Aorta (tissue), 5 donors: ENCODE measurements at places on chromosomes 12 and 14. TPM values are rescaled to one million over a fixed set of nuclear protein-coding genes. Genes with fewer than 3 reads are reported as not detected.

Gene RNASE2
- 5.8 TPM for total RNA-seq

DNA sequence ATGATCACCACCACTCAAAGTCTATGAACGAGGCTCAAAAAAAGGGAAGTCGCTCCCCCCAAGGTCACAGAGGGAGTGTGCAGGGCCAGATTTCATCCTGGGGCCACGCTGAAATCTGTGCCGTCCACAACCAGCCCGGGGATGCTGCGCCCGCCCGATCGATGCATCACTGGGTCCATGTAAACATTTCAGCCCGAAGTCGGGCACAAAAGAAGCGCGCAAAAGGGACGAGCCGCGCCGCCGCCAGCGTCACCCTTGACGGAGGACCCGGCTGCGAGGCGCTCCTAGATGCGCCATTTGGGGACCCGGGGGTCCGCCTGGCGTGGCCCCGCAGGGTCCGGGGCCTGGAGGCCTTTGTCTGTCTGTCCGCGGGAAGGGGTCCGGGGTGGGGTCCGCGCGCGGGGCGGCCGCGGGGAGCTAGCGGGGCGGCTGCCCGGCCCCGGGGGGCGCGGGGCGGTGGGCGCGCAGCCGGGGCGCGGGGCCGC lies 503 bp downstream of the FBXO21 start:
- H3K4me1 ChIP-seq, result no peaks in the 10 kb centered on the region
- H3K27me3 ChIP-seq, result no peaks in the 10 kb centered on the region
- H3K36me3 ChIP-seq, result no peaks in the 10 kb centered on the region

- H3K4me1 ChIP-seq, result no peaks in the 10 kb centered on the region
- no peak overlapping the region for H3K27ac ChIP-seq
- peaks cover 9% of the 10 kb centered on the region for H3K36me3 ChIP-seq
Observed at GRCh38 chr12:55688716-55689655, 18.7 kb downstream of the ITGA7 start.

- no peak for DNase-seq
- no peak overlapping the region for H3K4me3 ChIP-seq
- no peaks in the 10 kb centered on the region for H3K4me1 ChIP-seq
- H3K36me3 ChIP-seq, result no peaks in the 10 kb centered on the region
- H3K27me3 ChIP-seq, result no peaks in the 10 kb centered on the region
Observed at GRCh38 chr12:84702001-84702400, 210.6 kb downstream of the SLC6A15 start.

GRCh38 chr12:18250313-18250916 lies 10.9 kb upstream of the PIK3C2G start:
- H3K27me3 ChIP-seq, result no peaks in the 10 kb centered on the region
- H3K36me3 ChIP-seq, result no peaks in the 10 kb centered on the region
- no peak overlapping the region for H3K4me3 ChIP-seq
- no peak for DNase-seq
- H3K4me1 ChIP-seq, result no peaks in the 10 kb centered on the region
- no peak overlapping the region for H3K27ac ChIP-seq

DNA sequence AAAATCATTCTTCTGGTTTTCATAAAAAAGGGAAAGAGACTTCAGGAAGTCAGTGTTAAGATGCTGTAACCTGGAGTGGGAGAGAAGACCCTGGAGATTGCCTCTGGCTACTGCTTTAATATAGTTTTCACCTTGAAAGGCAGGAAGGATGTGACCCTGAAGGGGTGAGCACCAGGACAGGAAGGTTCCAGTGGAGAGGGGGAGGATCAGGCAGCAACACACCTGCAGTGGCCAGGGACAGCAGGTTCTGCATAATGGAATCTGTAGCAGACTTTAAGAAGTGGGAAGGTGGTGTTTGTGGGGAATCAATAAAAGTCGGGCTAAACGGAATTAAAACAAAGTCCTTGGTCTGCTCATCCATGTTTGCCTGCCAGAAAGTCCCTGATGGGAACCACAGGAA lies 6.3 kb upstream of the HEATR5A start:
- H3K4me1 ChIP-seq, result no peaks in the 10 kb centered on the region
- no peak for DNase-seq
- H3K27me3 ChIP-seq, result no peaks in the 10 kb centered on the region
- H3K36me3 ChIP-seq, result no peaks in the 10 kb centered on the region
- H3K27ac ChIP-seq, result no peak overlapping the region
- no peak overlapping the region for H3K4me3 ChIP-seq

GRCh38 chr14:98321841-98322240 lies 950.2 kb downstream of the BCL11B start:
- DNase-seq, result no peak
- H3K4me3 ChIP-seq, result no peak overlapping the region
- H3K27me3 ChIP-seq, result no peaks in the 10 kb centered on the region
- H3K27ac ChIP-seq, result no peak overlapping the region

GRCh38 chr14:30450631-30451545 lies 108.1 kb upstream of the G2E3 start:
- no peaks in the 10 kb centered on the region for H3K27me3 ChIP-seq
- no peak overlapping the region for H3K27ac ChIP-seq
- no peaks in the 10 kb centered on the region for H3K36me3 ChIP-seq
- H3K4me1 ChIP-seq, result no peaks in the 10 kb centered on the region
- no peak overlapping the region for H3K4me3 ChIP-seq
- DNase-seq, result no peak

DNA sequence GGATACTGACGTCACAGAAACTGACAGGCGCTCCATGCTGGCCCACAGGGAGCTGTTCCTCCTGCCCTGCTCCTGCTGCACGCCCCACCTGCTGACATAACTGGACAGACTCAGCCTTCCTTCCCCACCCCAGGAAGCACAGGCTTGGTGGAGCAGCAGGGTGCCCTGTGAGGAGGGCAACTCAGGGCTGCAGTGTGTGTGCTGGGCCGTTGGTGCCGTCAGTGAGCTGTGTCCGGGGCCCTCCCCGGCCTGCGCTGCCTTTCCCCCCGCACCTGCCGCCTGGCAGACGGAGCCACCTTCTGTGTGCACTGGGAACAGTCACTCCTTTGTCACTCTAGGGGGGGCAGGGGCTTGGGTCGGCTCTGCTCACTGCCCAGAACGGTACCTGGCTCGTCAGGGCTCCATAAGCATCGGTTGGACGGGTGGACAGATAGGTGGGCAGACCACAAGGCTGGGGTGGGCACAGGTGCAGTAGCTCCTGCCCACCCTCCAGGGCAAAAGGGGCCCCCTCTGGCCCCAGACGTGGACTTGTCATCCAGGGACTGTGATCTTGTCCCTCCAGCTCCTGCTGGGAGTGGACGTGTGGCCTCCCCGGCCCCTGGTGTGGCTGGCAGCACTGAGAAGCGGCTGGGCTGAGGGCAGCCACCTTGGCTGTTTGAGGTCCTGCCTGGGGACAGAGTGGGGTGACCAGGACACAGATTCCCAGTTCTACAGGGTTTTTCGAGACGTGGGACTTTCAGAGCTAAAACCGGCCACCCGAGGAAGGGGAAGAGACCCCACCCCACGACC lies 32.8 kb downstream of the FBRSL1 start:
- no peak overlapping the region for H3K4me3 ChIP-seq
- H3K27ac ChIP-seq, result no peak overlapping the region
- no peaks in the 10 kb centered on the region for H3K4me1 ChIP-seq
- DNase-seq, result no peak

- H3K27ac ChIP-seq, result no peak overlapping the region
- no peaks in the 10 kb centered on the region for H3K27me3 ChIP-seq
- no peaks in the 10 kb centered on the region for H3K4me1 ChIP-seq
- no peaks in the 10 kb centered on the region for H3K36me3 ChIP-seq
Observed at GRCh38 chr14:106493962-106494823, 967.8 kb downstream of the TMEM121 start.

DNA sequence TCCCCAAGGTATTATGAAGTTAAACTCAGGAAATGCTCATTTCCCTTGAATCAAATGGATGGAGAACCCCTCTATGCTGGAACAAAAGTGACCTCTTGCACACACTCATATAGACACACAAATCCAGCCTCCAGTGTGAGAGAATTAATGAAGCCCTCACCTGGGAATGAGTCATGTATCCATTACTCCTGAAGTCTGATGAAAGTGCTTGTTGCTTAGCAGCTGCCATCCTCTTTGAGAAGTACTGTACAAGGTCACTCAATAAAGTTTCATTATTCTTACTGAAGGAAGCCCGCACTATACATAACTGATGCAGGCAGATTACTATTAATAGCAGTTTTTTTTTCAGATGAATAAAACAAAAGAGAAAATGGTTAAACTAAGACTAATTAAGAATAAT lies 102.3 kb downstream of the RERG start:
- no peak overlapping the region for H3K4me3 ChIP-seq
- no peak overlapping the region for H3K27ac ChIP-seq
- H3K36me3 ChIP-seq, result no peaks in the 10 kb centered on the region
- H3K4me1 ChIP-seq, result peaks cover 2% of the 10 kb centered on the region

GRCh38 chr12:107519906-107520859 lies 165.4 kb upstream of the PWP1 start:
- no peaks in the 10 kb centered on the region for H3K36me3 ChIP-seq
- no peak overlapping the region for H3K27ac ChIP-seq
- DNase-seq, result no peak
- no peaks in the 10 kb centered on the region for H3K4me1 ChIP-seq

DNA sequence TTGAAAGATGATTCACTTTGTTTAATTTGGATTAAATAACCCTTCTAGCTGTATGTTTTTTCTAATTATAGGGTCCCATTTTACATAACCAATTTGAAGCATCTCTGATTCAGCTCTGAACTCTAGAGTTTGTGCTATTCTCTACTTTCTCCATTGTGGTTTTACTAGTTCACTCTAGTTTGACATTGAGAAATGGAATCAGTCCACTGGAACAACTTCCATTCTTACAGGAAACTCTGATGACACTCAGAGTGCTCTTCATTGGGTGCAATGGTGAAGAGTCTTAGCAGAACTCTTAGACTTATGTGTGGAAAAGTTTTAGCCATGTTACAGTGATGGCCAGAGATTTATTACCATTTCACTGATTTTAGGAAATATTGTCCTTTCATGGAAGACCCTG lies 140.7 kb downstream of the DYRK2 start:
- DNase-seq, result no peak
- H3K27me3 ChIP-seq, result no peaks in the 10 kb centered on the region
- no peaks in the 10 kb centered on the region for H3K36me3 ChIP-seq
- H3K4me1 ChIP-seq, result no peaks in the 10 kb centered on the region

DNA sequence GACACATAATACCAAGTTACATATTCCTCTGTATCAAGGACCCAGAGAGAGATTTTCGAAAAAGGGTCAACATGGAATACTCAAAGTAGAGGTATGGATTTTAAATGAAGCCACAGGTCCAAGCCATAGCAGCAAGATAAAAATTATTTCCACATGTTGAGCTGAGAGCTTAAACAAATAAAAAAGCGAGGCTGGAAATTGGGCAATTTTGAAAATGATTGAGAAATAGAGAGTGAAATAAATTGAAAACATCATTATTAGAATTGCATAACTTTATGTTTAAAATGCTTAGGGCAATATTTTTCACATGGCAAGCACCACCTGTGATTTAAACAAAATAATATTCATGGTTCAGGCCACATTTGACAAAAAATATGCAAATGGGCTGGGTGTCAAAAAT lies 1251.0 kb upstream of the USP15 start:
- no peak for DNase-seq
- no peaks in the 10 kb centered on the region for H3K36me3 ChIP-seq
- no peaks in the 10 kb centered on the region for H3K4me1 ChIP-seq
- no peaks in the 10 kb centered on the region for H3K27me3 ChIP-seq

GRCh38 chr14:62118461-62118860 lies 356.2 kb downstream of the SNAPC1 start:
- H3K27me3 ChIP-seq, result no peaks in the 10 kb centered on the region
- no peak for DNase-seq

- H3K27ac ChIP-seq, result no peak overlapping the region
- H3K4me1 ChIP-seq, result no peaks in the 10 kb centered on the region
- no peaks in the 10 kb centered on the region for H3K36me3 ChIP-seq
Observed at GRCh38 chr14:59055439-59056045, 132.9 kb upstream of the DAAM1 start.

DNA sequence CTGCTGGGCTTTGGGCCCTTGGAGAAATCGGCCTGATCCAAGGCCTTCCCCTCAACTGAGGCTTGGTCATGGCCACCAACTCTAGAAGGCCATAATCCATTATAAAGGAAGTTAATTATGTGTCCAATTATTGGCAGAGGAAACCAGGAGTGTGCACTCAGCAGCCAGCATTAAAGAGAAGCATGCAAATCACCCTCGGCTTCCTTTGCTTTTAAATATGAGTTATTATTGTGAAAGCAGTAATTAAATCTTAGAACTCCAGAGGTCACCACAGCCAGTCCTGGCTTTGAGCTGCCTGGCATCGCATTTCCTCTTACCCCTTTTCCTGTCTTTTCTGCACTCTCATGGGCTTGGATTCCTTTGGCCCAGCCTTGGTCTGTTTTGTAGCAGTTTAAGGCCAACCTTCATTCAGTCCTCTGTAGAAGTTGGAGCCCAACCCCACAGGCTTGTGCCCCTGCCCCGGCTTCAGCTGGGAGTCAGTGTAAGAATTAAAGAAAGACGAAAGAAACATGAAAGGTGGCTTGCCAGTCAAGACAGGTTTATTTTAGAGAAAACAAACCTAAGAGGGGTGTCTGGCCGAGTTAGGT lies 14.7 kb upstream of the KRT86 start:
- DNase-seq, result no peak
- H3K4me1 ChIP-seq, result no peaks in the 10 kb centered on the region
- no peak overlapping the region for H3K4me3 ChIP-seq
- no peaks in the 10 kb centered on the region for H3K27me3 ChIP-seq

GRCh38 chr12:112386726-112387125 lies 4.5 kb upstream of the HECTD4 start:
- DNase-seq, result no peak
- peaks cover 1% of the 10 kb centered on the region for H3K4me1 ChIP-seq
- H3K27me3 ChIP-seq, result no peaks in the 10 kb centered on the region
- no peaks in the 10 kb centered on the region for H3K36me3 ChIP-seq
- H3K27ac ChIP-seq, result no peak overlapping the region

DNA sequence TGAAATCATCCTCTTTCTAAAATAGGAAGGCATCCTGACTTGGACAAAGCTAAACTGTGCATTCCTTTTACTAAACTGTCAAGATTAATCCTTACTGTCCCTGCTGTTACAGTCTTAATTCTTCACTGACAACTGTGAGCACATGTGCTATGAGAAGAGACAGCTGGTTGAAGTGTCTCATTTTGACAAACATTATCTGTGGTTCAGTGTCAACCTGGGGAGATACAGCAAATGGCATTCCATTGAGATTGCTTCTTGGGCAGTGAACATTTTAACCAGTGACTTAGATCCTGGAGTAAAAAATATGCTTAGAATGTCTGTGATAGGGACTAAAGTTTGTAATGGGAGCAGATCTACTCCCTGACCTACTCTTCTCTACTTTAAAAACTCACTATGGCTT lies 552.6 kb upstream of the ATP2B1 start:
- no peaks in the 10 kb centered on the region for H3K36me3 ChIP-seq
- H3K27ac ChIP-seq, result no peak overlapping the region
- no peak for DNase-seq
- no peaks in the 10 kb centered on the region for H3K27me3 ChIP-seq
- H3K4me3 ChIP-seq, result no peak overlapping the region
